Caudate nucleus (tissue), 63 donors: ENCODE measurements at places on chromosomes 4 and X.

- DNase-seq = no peak
These were observed 3.5 kb downstream of the ZAR1 start for GRCh38 chr4:48493452-48494100.

DNA sequence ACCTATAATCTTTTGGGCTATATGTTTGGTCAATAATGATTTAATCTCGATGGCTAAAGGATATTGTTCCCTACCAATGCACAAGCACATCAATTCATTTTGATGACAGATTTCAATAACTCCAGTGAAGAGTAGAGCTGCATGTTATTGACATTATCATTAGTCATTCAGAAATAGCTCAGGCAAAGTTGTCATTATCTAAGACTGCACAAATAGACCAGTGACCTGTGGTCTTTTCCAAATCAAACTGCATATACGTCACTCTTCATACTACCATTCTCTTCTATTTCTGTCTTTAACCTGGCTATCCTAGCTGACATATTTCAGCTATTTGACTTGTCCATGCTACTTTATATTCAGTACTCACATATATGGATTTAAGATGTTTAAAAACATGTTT lies 1050.8 kb downstream of the C4orf33 start:
- DNase-seq = no peak

DNA sequence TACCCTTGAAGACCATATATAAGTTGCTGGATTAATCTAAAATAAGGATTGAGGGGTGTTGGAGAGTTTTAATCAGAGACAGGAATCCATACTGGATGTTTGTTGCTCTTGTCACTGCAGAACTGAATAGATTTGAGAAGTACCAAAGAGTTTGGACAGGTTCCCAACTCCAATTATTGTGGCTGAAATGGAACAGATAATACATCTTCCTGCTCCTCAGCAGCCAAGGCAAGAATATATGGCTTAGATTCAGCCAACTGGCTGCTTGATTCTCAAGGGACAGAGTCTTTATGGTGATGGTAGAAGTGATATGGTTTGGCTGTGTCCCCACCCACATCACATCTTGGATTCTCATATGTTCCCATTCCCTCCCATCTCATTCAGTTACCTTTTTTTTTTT lies 97.0 kb upstream of the PDHA2 start:
- no peak for DNase-seq

DNA sequence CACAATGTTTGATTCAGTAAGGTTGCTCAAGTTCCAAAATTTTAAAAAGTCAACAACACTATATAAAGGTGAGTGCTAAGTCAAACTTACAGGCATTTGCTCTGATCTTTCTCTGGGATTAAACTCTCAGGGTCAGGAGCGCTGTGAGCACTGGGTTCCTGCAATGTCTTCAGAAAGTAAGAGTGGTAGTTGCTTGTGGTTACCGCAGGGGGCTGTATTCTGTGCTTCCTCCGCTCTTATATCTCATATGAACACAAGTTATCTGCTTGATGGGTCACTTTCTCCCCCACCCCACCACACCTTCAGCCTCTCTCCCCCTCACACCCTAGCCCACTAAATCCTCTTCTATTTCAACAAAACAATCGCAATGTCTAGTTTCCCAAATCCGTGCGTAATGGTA lies 116.4 kb upstream of the IGSF1 start:
- no peak for DNase-seq

GRCh38 chrX:118423558-118423957 lies 72.1 kb upstream of the DOCK11 start:
- no peak for DNase-seq

GRCh38 chrX:9717376-9717775 lies 48.3 kb downstream of the GPR143 start:
- no peak for DNase-seq

DNA sequence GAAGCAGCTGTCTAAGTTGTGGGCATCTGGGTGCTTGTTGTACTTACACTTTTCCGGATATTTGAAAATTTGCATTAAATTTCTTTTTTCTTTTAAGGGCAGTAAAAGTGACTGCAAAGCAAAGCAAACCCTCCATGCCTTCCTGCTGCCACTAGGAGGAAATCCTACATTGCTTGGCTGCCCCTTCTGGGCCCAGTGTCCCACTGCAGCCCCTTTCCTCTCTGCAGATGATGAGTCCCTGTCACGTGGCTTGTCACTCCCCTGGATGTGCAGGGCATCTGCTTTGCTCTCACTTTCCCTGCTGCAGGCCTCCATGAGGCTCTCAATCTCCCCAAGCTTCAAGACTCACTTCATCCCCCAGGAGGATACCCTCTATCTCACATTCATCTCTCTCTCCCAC lies 12.7 kb downstream of the TSR2 start:
- no peak for DNase-seq

GRCh38 chr4:41405464-41406112 lies 132.4 kb upstream of the LIMCH1 start:
- DNase-seq = no peak
